A172 (cell line): ENCODE measurements at places on chromosomes 16 and 17.
A peak's percentile ranks its signal among the peaks of the same experiment; 100 is the strongest.

DNA sequence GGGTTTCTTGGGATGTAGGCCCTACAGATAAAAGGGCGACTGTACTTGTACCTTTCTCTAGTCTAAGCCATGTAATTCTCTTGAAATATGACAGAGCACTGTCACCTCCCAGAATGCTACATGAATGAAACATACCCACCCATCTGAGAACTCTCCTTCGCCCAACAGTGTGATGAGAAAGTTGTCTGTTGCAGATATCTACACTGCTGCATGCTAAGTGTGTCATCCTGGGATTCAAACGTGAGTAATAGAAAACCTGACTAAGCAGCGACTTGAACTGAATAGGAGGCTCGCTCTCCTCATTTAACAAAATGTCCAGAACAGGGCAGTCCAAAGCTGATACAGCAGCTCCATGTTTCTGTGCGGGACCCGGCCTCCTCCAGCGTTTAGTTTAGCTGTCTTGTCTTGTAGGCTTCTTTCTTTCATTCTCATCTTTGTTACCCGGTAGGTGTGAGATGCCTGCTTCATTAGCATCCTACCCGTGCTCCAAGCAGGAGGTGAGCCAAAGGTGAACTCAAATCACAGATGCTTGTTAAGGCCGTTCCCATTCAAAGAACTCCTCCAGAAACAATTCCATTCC lies 211.9 kb downstream of the PRKCA start:
- DNase-seq: no peak

DNA sequence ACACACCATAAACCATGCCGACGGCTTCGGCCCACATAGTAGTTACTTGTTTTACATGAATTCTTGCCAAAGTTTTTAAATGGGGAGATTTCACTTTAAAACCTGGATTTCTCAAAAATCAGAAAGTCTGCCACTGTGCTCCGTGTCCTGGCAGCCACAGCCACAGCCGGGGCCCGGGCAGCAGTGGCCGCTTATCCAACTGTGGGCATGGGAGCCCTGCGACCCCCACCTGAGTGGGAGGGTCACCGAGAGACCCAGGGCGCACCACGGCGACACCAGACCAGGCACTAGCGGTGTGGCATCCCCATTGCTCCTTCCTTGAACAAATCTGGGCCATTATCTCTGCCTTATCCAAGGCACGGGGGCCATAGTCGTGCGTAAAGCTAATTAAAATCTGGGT lies 30.0 kb downstream of the ZNF469 start:
- no peak for DNase-seq

- peak; percentile 74 for DNase-seq
These were observed 45.6 kb downstream of the ERN1 start for GRCh38 chr17:64084086-64084939.

DNA sequence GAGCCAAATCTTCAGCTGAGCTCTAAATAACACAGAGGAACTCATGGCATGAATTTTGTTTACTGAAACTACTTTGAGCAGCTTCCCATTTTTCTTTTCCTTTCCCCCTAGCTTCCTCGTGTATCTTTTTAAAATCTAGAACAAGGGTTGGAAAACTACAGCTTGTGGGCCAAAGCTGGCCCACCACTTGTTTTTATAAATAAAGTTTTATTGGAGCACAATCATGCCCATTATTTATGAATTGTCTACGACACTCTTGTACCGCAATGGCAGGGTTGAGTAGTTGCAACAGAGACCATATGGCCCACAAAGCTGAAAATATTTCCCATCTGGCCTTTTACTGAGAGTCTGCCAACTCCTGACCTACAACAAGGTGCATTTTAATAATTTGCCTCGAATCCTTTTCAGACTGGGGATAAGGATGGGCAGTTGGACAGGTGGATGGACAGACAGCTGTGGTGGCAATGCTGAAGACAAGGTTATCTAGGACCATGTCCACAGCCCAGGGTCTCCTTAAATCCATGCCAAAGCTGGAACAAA lies 87.7 kb downstream of the RMI2 start:
- DNase-seq: no peak

DNA sequence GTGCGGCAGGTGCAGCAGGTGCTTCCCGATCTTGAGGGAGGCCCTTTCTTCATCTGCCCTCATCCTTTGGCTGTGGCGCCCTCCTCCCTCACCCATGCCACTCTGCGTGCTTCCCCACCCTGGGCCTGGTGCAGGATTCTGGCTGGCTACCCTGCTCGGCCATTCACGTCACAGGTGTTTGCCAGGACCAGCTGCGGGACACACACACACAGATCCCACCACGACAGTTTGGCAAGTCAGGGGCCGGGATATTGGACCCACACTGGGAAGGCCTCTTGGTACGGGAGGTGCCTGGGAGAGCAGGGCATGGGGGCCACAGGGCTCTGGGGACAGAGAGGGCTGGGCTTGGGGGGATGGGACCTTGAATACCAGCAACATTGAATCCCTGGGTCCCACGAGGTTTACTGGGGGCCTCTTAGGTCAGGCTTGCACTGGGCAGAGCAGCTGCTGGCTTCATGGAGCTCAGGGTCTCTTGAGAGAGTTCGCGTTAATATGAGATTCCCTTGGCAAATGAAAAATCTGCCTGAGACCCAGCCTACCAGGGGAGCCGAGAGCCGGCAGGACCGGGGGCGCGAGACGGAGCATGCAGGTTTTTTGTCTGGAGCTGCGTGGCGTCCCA lies 15.1 kb downstream of the ADCY7 start:
- no peak for DNase-seq

DNA sequence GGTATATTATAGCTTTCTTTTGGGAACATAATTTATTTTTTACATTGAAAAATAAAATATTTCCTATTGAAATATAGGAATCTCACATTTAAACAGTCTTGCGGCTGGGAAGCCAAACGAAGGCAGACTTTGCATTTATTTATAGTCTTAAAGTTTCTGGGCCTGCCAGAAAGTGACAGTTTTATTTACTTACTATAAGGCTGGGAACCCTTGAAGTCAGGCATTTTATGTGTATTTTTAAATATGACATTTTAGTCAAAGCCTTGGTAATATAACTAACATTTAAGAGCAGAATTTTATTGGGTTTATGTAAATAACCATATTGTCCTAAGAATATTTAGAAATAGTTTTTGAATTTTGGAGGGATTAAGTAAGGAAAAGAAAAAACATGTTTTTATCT lies 97.5 kb downstream of the TANGO6 start:
- no peak for DNase-seq

DNA sequence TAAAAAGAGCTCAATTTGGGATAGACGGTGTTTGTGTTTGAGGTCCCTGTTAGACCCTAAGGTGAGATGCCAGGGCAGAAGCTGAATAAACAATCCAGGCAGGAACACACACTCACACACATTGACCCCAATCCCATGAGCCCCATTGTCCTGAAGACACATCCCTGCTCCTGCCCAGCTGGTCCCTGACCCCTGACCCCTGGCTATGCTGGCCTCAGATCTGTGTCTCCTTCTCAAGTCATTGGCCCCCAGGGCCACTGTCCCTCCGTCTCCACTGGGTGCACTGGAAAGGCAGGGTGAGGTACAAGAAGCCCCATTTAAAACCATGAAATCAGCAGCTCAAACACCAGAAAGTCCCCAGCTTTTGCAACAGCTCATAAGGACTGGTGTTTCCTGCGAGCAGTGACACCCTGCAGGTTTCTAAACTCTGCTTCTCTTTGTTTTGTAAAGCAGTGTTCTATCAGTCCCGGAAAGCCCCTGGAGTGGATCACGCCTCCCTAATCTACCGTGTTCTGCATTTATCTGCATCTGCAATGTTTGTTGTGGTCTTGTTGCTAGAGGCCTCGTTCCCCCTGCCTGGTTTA lies 18.0 kb upstream of the ASGR2 start:
- peak; percentile 14 for DNase-seq

- DNase-seq: no peak
These were observed 167.0 kb downstream of the MRM1 start for GRCh38 chr17:36768394-36768793.

DNA sequence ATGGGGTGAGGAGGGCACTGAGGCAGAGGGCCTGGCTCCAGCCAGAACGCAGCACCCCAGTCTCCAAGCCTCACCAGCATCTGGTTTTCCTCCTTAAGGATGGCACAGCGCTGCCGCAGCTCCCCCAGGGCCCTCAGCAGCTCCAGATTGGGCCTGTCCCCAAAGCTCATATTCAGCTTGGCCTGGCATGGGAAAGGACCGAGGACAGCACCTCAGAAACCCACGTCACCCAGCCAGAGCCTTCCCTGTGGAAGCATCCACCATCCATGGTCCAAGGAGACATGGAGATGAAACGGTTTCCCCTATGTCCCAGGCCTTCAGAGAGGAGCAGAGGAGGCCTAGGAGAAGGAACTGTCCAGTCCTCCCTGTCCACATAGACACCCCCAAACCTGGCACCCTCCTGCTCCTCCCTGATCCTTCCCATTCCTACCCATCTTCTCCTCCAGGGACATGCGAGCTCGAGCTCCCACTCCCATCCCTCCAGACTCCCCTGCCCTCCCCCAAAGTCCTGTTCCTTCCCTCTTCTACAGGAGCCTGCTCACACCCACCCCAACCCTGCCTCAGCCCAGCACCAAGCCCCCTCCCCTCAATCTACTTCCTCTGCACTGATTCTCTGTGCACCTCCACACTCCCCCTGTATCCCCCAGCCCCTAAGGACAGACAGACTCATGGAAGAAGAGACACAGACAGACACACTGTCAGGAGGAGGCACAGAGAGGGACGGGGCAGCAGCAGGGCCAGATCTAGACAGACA lies 1.8 kb downstream of the TSPOAP1 start:
- no peak for DNase-seq

DNA sequence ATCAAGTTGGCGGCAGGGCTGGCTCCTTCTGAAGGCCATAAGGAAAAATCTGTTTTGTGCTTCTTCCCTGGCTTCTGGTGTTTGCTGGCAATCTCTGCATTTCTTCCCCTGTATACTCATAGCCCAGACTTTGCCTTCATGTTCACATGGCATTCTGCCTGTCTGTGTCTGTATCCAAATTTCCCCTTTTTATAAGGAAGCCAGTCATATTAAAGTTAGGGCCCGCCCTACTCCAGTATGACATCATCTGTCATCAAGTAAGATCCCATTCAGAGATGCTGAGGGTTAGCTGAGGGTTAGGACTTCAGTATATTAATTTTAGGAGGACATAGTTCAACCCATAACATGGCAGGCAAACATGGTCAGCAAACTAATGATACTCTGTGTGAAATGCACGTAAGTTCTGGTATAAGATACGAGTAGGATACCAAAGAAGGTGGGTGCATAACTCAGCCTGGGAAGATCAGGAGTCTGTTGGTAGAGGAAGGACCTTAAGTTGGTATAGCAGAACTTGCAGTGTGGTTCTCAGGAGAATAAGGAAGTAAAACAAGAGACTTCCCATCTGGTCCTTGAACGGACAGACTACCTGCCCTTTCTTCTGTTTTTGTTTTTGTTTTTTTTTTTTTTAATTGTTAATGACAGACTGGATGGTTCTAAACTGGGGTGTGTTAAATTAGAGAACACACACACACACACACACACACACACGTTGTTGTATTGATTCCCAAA lies 13.9 kb downstream of the MAP2K6 start:
- no peak for DNase-seq

DNA sequence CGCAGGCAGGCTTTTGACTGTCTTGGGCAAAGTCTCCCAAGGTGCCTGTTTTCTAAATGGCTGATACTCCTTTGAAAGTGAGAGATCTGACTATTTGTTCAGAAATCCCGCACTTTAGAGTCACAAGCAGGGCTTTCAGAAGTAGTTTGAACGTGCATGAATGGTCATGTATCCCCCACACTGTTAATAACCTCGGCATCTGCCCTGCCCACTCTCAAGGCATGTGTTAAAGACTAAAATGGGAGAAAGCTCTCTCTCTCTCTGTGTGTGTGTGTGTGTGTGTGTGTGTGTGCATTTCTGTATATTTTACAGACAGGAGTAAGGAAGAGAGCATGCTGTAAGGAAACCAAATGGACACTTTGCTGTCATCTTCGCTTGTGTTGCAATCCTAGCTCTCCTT lies 163.7 kb downstream of the MAF start:
- no peak for DNase-seq

- DNase-seq: no peak
These were observed 14.0 kb downstream of the NUPR1 start for GRCh38 chr16:28524681-28525171.

DNA sequence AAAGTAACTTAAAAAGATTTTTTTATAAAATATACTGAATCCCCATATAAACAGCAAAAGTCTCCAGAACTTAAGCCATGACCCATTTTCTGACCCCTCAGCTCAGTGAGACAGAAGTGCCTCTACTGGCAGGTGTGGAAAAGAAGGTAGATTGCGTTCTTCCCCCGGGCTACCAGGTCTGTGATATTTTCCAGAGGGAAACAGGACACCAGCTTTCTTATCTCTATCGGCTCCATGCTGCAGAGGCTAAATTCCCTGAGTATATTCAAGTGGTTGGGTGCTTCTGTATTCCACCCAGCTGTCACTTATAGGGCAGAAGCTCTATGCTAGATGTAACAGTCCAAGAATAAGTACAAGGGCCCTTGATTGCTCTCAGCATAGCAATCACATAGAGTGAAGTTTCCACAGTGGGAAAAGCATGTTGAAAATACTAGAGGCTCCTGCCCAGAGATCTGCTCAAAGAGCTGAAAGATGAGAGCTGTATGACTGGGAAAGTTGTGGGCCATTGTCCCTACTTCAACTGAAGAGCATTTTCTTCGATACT lies 687.3 kb downstream of the CDH11 start:
- no peak for DNase-seq

- DNase-seq: no peak
These were observed 17.9 kb downstream of the WNT9B start for GRCh38 chr17:46869296-46869695.

- no peak for DNase-seq
These were observed 2.8 kb downstream of the TAF1C start for GRCh38 chr16:84183911-84184591.

DNA sequence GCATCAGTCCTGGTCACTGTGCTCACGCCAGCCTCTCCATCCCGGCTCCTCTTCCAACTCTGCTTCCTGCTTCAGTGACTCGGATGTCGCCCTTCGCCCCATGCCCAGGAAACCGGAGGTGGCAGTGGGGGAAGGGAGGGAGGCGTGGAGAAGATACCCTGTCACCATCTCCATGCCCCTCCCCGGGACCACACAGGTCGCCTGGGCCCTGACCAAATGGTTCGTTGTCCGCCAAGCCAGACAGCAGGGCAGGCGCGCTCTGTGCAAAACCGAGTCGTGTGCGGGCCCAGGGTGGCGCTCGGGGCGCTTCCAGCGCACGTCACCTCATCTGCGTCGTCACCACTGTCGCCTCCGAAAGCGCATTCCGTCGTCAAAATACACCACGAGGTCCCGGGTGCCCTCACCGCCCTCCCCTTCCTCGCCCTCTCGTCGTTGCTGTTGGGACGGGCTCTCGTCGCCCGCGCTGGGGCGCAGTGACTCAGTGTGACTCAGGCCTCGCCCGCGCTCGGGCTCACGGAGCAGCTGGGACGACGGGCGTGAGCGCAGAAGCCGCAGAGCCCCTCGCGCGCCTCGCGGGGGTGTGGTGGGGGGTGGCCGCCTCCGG lies 39.2 kb downstream of the ZNF778 start:
- no peak for DNase-seq

DNA sequence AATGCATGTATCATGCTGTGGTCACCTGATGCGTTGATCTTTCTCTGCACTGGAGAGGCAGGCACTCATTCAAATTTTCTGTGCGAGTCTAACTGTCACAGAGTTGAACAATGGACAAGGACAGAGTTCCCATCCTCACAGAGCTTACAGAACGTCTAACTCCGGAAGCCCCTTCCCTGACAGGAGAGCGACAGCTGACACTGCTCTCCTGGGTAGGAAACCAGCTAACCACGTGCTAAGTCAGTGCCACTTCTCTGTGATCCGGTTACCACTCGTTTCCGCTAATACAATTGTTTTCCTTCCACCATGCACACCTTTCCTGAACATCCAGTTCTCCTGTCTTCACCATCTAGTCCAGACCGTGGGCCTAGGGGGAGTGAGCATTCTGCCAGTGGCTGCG lies 11.3 kb downstream of the KLHDC4 start:
- no peak for DNase-seq
